Gastroesophageal sphincter (tissue), 4 donors: ENCODE measurements at places on chromosomes 7 and 10. TPM values are rescaled to one million over a fixed set of nuclear protein-coding genes. Genes with fewer than 3 reads are reported as not detected.

DNA sequence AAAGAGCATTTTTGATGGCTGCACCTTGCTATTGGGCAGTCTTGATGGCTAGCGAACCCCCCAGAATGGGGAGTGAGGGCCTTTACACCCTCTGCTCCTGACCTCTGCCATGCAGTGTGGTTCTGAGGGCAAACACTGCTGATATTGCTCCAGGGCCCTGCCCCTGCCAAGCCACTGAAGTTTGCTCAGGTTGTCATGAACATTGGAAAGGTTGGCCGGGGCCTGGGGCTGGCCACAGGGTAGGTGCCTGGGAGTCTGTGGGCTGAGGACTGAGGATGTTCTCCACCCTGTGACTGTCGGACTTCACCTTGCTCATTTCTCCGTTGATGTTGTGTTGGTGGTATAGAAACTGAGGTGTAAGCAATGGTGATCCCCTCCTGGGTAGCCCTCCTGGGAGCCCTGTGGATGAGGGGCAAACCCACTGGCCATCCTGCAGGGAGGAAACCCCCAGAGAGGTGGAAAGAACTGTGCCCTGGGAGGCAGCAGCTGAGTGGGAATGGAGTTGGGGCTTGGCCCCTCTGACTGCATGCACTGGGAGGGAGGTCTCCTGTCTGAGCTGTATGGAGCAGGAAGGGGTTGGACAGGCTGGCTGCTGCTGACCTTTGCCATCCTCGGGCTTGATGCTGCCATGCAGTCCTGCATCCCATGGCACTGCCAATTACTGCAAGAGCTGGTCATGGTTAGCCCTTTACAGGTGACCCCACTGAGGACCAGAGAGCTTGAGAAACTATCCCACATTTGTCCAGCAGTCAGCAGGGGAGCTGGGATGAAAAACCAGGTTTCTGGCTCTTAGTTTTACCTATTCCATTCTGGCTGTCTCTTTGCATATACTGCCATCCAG, 77.1 kb downstream of the SH2D4B start:
- ATAC-seq: no peak

DNA sequence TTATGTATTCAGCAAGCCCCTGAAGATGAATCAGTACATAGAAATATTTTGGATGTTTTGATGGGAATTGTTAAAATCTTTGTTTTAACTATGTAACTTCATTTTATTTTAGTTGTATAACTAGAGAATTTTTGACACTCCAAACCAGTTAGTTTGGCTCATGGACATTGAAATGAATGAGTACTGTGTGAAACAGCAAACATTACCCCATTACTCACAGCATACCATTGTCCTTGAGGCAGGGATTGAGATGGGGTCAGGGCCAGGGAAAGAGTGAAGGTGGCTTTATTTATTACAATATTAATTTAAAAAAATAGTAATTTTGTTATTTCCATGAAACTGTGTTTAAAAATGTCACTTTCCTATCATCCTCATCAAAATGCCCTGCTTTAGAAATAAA, 4.8 kb upstream of the BMPER start:
- no peak for ATAC-seq

GRCh38 chr10:122102146-122102868, 113.3 kb downstream of the TACC2 start:
- no peak for ATAC-seq

DNA sequence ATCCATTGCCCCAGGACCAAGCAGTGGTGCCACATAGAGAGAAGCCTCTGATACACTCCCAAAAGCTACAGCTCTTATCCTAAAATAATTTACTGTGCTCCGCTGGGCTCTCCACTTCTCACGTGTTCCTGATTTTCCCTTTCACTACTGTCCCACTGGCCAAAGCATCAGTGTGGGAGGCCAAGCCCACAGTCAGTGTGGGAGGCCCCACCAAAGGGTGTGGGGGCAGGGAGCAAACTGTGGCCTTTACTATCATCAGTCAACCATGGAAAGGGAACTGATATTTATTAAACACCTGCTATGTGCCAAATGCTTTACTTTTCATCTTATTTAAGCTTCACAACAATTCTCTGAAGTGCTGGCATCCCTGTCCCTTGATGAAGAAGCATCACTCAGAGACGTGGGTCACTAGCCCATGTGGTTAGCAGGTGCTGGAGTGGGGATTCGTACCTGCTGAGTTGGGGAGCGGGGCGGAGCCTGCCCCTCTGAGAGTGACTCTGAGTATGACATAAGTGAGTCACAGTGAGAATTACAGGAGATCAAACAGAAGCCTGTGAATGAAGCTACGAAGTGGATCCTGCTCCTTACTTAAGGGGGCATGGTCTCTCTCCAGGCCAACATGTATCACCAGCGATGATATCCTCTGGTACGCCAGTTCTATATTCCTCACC, 50.4 kb downstream of the PYROXD2 start:
- ATAC-seq: no peak

DNA sequence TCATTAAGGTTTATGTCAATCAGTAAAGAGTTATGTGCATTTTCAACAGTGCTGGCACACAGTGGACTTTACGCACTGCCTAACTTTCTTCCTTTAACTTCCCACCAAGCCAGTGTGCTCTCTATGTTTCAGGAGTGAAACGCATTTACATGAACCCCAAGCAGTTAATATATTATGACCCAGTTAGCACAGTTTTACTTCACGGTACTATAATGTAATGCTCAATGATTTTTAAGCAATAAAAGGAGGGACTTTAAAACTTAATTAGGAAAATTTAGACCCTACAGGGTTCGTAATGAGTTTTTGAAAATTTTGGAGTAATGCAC, 100.3 kb downstream of the C10orf90 start:
- no peak for ATAC-seq

The HOXA13 gene
- not detected for total RNA-seq

DNA sequence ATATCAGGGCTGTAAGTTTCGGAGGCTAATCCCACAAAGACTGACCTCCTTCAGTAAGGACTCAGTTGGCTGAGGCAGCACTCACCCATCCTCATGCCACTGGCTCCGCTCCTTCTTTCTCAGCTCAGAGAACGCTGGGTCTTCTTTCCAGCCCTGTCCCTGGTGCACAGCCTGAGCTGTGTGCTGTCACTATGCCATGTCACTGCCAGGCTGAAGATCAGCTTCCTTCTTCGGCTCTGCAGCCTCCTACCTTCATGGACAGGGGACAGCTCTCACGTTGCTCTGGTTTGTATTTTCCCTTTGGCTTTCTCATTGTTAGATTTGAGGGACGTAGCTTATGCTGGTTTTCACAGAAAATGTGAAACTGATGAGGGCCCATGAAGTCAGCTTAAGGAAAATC, 437.3 kb downstream of the GLRX3 start:
- ATAC-seq: no peak

The FAM241B gene
- total RNA-seq: 7.5 TPM

- no peak for ATAC-seq
These were observed 304.2 kb downstream of the RNLS start for GRCh38 chr10:88278912-88279311.
